ENCODE measurements at places on chromosomes 7 and 10.

DNA sequence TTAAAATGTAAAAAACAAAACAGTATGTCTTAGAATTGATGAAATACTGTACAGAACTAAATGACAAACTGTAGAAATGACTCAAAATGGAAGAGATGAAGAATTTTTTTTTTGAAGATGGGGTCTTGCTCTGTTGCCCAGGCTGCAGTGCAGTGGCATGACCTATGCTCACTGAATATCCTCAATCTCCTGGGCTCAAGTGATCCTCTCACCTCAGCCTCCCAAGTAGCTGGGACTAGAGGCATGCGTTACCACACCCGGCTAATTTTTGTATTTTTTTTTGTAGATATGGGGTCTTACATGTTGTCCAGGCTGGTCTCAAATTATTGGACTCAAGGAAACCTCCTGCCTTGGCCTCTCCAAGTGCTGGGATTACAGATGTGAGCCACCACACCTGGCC, 36.5 kb downstream of the ATAD1 start:
- no peak for DNase-seq

GRCh38 chr10:1578392-1579140, 158.8 kb downstream of the ADARB2 start:
- DNase-seq = no peak

- no peak for DNase-seq
Measured at GRCh38 chr10:51896849-51897248, 197.5 kb upstream of the CSTF2T start.

DNA sequence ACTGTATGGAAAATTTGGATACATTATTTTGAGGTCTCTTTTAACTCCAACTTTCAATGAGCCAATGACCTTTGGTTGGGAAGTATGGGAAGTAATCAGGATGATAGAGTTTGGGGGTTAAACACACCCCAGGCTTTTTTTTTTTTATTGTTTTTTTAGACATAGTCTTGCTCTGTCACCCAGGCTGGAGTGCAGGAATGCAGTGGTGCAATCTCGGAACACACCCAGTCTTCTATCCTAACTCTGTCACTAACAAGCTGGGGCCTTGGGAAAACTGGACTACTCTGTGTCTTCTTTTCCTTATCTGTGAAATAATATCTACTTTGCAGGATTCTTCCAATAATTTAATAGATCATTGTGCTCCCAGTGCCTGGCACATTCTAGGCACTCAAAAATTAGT, 37.6 kb upstream of the AGBL3 start:
- no peak for DNase-seq

- DNase-seq = no peak
Measured at GRCh38 chr10:122930140-122930539, 19.7 kb downstream of the FAM24A start.

DNA sequence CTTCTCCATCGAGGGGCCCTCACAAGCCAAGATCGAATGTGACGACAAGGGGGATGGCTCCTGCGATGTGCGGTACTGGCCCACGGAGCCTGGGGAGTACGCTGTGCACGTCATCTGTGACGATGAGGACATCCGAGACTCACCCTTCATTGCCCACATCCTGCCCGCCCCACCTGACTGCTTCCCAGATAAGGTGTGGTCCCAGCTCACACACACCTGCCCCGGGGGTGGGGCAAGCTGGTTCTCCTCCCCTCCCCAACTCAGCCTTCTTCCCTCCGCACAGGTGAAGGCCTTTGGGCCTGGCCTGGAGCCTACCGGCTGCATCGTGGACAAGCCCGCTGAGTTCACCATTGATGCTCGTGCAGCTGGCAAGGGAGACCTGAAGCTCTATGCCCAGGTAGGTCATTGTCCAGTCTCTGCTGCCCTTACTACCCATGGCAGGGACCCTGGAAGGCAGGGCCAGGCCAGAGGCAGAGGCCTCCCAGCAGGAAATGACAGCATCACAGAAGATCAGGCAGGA, 11.0 kb downstream of the FLNC start:
- DNase-seq = no peak

DNA sequence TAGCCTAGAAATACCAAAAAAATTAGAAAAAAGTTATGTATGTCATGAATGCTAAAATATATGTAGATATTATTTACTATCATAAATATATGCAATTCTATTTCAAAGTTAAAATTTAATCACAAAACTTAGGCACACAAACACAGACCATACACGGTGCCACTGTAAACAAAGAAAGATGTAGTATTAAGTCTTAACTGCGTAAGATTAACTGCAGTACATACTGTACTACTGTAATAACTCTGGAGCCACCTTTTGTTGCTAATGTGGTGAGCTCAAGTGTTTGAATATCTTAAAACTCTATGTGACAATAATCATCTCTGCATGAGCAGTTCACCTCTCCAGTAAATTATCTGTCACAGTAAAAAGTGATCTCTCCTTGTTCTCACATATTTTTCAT, 23.6 kb downstream of the GDI2 start:
- no peak for DNase-seq

DNA sequence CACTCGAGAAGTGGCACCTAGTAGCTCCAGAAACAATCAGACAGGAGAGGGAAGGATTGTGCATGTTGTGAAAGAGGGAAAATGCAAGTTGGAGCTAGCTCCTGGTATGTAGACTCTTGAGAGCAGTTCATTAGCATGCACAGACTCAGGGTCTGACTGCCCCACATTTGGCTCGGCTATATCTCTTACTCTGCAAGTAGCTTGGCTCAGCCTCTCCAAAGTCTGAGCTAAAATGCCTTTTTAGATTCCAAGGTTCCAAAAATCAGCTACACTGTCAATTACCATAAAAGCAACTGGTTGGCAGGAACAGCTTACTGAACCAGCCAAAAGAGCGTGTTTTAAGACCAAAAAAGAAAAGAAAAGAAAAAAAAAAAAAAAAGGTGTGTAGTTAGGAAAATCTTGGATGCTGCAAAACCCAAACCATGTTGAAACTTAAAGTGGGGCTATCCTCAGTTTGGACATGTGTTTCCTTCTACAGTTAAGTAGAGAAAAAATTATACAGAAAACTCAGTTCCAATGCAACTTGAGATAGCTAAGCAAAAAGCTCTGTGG, 65.5 kb downstream of the MKX start:
- no peak for DNase-seq

DNA sequence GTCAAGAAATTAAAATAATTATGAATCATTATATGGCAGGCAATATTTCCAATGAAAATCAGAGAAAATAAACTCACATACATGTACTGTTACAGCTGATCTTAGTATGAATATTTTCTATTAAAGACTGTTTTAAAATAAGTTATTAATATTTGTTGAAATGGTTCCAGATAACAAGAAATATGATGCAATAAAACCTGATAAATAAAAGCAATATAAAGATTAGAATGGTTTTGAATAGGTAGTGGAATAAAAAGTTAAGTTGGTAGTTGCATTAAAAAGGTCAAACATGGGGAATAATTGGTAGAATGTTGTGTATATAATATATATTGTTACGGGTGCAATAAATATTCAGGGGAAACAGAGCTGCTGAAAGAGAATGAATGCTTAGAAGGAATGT, 52.5 kb downstream of the MEST start:
- DNase-seq = no peak

GRCh38 chr7:30380294-30380693, 95.9 kb downstream of the ZNRF2 start:
- no peak for DNase-seq

DNA sequence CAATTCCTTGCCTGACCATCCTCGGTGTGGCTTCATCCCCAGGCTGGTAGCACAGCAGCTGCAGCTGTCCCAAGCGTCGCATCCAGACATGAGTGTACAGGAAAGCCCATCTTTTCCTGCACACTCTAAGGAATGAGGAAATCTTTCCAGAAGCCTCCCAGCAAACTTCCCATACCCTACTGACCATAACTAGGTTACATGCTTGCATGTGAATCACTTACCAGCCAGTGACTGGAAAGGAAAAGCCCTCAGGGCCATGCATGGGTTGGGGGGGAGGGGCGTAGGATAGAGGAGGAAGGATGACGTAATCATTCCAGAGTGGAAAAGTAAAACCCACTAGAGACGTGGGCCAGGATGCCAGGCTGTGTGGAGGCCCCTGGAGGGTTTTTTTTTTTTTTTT, 18.9 kb upstream of the ZNF212 start:
- no peak for DNase-seq

DNA sequence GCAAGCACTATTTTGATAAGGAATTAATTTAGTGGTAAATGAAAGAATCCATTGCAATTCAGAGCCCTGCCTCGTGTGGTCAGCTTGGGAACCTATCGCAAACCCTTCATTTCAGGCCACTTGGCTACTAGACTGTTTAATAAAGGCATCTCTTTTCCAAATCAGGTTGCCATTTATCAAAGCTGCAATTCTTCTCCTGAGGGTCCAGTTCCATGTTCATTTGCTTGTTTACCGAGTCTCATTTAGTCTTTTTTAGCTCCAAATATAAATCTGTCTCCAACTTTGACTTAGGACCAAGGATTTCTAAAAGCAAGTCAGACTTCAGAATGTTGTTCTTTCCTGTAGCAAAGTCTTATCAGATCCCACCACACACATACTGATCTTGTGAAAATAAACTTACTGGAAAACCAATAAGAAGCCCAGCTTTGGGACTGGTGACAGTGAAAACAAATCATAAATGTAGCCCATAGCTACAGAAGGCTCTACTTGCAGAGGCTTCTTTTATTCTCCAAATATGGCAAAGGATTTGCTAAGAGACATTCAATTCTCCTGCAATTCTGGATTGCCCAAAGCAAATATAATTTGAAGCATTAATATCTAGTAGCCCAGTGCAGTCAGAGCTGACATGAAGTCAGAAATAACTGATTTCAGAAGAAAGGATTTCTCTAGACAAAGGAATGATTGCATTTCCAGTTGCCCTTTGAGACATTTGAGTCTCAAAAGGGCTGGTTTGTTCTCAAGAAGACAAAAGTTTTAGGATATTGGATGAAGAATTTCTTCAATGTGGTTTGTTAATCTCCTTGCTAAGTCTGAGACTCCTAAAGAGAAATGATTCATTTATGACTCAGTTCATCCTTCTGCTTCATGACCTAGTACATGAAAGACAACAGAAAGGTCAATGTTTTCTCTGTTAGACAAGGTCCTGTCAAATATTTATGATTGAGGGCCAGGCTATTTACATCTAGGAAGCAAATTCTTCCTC, 28.0 kb downstream of the PPP1R3C start:
- no peak for DNase-seq

DNA sequence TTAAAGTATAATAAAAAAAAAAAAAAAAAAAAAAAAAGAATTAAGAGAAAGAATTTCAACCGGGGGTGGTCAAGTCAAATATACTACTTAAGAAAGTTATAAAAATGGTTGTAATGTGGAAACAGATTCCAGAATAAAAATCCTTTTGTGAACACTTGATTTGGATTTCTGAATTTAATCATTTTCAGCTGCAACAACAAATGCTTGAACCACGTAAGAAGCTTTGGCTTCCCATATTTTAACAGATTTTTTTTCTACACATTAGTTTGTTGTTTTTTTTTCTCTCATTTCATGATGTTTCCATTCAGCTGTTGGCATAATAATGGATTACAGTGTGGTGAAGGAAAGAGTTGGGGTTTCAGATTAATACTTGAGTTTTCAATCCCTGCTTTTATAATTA, 137.3 kb upstream of the AGR3 start:
- no peak for DNase-seq

DNA sequence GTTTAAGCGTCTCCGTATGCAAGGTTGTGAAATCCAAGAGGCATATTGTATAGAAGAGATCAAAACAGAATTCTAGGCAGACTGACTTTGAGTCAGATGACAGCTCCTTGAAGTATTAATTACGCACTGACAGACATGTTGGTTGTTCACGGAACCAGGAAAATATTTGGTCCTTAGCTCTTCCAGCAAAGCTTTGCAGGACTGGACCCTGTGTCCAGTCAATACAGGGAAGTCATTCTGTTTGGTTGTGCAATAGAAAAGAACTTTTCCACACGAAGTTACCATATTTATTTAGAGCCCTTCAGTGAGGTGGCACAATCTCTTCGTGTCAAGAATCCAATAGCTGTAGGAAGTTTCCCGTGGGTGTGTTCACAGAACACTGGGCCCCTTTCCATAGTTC, 205.3 kb downstream of the ARHGAP21 start:
- no peak for DNase-seq

DNA sequence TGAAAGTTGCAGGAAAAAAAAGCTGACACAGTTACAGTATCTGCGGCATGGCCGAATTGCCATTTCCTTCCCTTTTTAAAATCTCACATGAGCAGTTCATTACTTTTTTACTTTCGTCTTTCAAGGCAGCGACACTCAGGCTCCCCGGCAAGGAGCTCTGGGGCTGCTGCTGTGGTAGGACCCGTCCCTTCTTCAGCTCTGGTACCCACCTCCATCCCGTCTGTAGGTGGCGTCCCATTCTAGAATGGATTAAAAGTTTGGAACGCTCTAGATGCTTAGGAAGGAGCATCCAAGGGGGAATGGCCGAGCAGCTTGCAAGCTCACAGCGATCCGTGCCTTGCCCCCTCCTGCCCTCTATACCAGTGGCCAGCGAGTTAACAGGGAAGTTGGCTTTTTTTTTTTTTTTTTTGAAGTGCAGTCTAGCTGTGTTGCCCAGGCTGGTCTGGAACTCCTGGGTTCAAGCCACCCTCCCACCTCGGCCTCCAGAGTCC, 22.8 kb upstream of the TTYH3 start:
- no peak for DNase-seq

- no peak for DNase-seq
Measured at GRCh38 chr10:17386021-17386420, 68.4 kb downstream of the ST8SIA6 start.

DNA sequence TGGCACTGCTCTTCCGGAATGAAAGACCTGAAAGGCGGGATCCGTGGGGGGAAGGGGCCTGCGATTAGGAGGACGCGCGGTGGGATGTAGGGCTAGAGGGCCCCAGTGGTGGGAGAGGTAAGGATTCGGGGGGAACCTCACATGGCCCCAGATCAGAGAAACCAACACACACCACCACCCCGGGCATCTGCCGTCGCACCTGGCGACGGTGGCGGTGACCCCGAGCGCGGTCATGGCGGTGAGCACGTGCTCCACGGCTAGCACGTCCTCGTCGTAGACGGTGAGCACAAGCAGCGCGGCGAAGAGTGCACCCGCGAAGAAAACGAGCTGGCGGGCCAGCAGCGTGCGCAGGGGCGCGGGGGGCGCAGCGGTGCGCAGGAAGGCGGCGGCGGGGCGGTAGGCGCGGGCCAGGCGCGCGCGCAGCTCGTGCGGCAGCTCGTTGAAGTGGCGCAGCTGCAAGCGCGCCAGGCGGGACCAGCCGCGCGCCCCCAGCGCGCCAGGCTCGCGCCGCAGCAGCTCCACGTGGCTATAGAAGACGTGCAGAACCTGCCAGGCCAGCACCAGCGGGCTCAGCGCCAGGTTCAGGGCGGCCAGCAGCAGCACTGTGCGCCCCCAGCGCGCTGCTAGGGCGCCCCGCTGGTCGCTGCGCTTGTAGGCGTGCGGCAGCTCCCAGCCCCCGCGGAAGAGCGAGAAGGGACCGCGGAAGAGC, 5.7 kb downstream of the ATG9B start:
- peak; percentile 26 for DNase-seq

- DNase-seq = no peak
Measured at GRCh38 chr7:131908714-131909113, 352.3 kb upstream of the PODXL start.

GRCh38 chr7:15326044-15326644, 235.7 kb downstream of the AGMO start:
- DNase-seq = no peak

- DNase-seq = no peak
Measured at GRCh38 chr10:91805110-91805838, 7.0 kb downstream of the TNKS2 start.

GRCh38 chr7:35485436-35485835, 209.5 kb downstream of the HERPUD2 start:
- DNase-seq = no peak
